ENCODE measurements at places on chromosomes 2 and 18.

DNA sequence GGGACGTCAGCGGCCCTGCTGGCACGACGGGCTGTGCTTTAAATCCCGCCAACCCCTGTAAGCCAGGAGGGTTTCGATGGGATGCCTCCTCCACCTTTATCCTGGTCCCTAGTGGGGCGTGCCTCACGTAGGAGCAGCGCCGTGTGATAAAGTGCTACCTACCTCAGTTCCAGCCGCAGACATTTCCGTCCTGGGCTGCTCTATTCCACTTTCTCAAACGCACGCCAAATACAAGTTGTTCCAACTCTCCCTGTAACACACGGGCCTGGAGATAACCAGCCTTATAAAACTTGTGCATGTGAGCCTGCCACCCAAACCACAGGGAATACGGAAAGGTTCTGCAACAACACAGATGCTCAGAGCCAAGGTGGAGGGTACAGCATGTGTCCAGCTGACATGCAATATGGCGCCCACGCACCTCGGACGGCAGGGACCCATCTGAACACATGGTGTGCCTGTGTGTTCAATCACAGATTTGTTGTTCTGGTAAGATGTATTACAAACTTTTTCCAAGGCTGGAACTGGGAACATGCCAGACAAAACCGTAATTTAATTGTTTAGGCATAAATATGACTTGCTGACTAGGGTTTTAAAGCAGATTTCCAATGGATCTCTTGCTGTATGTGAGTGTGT lies 47.7 kb downstream of the ZNF516 start:
- no peak for DNase-seq

DNA sequence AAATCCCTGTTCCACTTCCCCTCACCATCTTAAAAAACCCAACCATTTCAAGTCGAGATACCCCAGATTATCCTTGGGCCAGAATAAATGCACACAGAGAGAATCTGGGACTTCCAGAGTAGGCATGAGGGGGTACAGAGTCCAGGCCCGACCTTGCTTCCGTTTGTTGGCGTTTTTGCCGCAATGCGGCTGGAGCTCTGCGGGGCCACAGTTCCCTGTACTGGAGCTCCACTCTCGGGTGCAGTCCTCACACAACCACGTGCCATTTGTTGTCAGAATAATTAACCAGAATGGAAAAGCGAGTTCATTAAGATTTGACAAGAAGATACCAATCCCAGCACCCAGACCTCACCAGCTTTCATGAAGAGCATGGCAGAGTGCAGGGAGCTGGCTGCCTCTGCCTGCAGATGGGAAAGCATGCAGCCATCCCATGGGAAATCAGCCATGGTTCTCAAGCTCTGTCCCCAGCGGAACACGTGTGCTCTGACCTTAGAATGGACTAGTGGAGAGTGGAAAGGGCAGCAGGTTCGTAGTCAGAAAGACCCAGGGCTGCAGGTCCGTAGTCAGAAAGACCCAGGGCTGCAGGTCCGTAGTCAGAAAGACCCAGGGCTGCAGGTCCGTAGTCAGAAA lies 472.8 kb downstream of the EIPR1 start:
- DNase-seq, result no peak

DNA sequence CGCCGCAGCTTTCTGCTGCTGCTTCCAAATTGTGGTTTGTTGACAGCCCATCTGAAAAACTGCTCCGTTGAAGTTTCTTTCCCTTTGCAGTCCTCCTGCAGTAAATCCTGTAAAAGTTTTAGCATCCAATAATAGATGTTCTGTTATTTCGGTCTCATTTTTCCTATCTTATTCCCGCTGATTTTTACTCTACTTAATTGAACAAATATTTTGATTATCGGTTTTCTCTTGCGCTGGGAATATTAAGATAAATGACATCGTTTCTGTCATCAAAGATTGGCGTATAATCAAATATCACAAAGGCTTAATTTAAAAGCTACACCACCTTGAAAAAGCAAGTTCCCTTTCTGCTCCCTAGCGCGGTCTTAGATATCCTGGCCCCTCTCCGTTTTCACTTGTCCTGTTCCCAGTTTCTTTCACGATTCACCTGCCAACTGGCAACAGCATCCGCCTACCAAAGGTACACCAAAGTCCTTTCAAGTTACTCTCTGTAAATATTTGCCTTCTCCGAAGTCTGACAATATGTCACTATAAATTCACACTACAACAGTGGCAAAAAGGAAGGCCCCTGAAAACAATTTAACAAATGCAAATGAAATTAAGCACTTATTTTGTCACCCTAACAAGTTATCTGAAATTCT lies 1.0 kb upstream of the STRN start:
- DNase-seq, result no peak

DNA sequence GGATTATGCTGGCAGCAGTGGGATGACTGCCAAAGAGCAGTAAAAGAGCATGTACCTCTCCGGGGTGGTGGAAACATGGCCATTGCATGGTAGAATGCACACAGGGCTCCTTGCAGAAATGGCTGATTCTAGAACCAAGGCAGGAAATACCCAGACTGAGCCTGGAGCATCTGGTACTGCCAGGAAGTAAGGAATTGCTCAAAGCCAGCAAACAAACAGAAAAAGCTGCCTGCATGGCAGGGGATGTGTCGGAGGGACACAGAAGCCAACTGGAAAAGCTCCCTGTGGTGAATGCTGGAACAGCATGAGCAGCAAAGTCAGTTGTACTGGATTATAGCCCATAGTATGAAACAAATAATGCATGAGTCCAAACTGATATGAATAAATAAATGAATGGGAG lies 78.0 kb upstream of the NFATC1 start:
- DNase-seq, result no peak

- DNase-seq, result no peak
These were observed 48.0 kb downstream of the COA5 start for GRCh38 chr2:98560256-98560771.

DNA sequence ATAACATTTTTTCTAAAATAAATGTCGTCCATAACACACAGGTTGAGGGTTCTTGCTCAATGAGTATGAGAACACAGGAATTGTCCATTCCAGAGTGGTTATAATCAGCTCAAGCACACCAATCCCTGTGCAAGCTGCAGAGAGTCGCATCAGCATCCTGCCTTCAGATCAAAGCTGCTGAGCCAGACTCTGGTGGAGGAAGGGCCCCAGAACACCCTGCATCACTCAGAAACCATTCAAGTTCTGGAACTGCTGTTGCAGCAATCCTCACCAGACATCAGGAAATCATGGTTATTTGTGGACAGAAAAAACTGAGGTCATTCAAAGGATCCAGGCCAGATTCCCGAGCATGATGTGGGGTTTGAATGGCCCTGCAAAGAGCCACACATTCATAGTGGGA lies 44.5 kb downstream of the DNER start:
- DNase-seq, result no peak

DNA sequence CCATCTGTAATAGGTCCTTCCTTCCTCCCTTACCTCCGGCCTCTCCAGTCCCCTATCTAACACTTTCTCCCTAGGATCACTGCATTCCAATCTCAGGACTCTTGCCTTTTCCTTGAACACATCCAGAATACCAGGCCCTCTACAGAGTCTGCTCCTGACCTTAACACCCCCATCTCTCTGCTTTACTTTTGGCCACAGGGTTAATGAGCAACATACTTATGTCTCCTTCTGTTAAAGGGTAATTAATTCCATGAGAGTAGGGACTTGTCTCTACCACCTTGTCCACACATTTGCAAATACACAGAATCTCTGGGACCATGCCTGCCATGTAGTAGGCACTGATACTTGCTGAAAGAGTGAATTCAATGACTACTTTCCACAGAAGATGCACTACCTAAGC lies 94.9 kb downstream of the COBLL1 start:
- DNase-seq, result no peak

- DNase-seq, result no peak
These were observed 33.7 kb upstream of the OSBPL6 start for GRCh38 chr2:178160601-178161000.

- no peak for DNase-seq
These were observed 32.4 kb downstream of the SLC66A2 start for GRCh38 chr18:79919089-79919488.

- no peak for DNase-seq
These were observed 80.2 kb downstream of the USP40 start for GRCh38 chr2:233486357-233486756.

- no peak for DNase-seq
These were observed 7.1 kb downstream of the PKDCC start for GRCh38 chr2:42054714-42055430.

- no peak for DNase-seq
These were observed 511.6 kb upstream of the CELF4 start for GRCh38 chr18:38077229-38077628.

GRCh38 chr2:193965263-193965662 lies 1691.8 kb upstream of the SLC39A10 start:
- DNase-seq, result no peak

DNA sequence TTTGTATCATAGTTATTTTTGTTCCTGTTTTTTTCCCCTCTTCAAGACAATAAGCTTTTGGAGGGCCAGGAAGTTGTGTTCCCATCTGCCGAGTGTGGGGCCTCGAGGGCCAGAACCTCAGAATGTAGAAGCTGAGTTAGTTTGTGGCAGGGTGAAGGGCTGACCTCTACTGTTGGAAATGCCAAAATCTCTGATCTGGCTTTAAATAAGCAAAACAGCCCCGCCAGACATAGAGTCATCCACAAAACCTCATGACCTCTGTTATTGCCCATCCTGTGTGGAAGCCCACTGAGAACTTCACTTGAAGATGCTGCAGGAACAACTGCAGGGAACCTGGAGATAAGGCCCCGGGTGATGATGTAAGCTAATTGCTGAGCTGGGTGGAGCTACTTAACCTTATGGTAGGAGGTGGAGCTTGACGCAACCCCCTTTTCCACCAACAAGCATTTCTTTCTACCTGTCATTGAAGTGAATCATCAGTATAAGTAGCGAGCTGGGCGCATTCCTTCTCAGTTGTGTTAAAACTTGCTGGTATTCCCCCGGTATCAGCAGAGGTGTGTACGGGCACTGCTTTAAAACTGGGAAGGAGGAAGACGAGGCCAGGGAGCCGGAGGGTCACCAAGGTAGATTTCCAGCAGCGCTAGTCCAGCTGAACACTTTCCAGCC lies 177.2 kb downstream of the NEDD4L start:
- no peak for DNase-seq

DNA sequence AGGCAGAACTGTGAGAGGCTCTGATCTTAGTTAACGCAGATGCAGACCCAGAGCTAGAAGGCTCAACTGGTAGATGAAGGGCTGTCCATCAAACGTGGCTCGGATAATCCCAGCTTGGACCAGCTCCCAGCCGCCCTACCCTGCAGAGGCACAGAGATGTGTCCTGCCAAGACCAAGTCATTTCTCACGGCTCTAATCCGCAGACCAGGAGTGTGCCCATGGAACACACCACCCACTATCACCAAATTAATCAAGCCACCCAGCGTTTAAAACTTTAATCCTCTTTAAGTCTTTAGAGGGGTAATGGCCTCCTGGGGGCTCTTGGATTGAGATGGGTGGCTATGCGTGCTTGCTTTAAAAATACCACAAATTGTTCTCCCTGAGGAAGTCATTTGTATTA lies 17.5 kb downstream of the LYPD1 start:
- no peak for DNase-seq

GRCh38 chr2:190540048-190540447 lies 5.5 kb upstream of the NEMP2 start:
- DNase-seq, result no peak

DNA sequence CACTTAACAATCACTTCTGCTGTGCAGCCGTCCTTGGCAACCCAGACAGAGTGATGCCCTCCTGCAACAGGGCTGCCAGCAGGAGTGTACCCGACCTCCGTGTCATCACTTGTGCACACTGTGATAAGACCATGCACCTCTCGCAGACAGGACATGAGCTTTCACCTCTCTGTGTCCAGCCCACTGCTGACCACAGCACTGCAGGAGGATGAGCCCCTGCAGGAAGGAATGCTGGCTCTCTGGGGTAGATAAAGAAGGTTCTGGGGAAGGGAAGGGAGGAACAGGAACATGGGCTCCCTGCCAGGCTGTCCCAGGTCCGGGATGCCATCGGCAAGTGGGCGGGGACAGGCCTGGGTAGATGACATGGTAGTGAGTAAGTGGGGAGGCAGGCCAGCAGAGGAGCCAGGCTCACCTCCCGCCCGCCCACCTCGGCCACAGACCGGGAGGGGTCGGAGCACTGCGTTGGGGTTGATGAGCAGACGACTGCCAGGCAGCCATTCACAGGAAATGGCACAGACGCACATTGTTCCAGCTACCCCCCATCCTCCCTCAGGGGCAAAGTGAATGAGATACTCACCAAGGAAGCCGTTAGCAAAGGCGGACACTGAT lies 18.6 kb upstream of the COL6A3 start:
- no peak for DNase-seq

- DNase-seq, result no peak
These were observed 163.1 kb downstream of the TTC32 start for GRCh38 chr2:19738707-19739106.

DNA sequence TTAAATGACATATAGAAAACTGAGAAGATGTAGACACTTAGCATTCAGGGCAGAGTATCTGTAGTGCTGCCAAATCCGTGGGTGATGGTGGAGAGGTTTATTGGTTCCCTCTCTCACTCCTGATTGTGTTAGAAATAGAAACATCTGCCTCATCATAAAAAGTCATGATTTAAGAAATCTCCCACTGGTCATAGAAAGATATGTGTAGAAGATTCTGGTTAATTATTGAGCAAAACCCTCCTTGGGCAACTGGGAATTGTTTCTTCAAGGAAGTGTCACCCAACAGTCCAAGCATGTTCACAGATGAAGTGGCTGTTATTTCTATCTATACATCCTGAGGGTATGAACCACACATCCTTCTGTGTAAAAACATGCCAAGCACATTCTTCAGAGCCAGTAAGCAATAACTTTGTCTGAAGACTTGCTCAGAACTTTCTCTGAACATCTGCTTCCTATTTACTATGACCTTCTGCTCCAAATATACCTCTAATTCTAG lies 33.6 kb upstream of the CHRNA1 start:
- DNase-seq, result no peak

- no peak for DNase-seq
These were observed 505.9 kb downstream of the EIPR1 start for GRCh38 chr2:2871480-2872308.

DNA sequence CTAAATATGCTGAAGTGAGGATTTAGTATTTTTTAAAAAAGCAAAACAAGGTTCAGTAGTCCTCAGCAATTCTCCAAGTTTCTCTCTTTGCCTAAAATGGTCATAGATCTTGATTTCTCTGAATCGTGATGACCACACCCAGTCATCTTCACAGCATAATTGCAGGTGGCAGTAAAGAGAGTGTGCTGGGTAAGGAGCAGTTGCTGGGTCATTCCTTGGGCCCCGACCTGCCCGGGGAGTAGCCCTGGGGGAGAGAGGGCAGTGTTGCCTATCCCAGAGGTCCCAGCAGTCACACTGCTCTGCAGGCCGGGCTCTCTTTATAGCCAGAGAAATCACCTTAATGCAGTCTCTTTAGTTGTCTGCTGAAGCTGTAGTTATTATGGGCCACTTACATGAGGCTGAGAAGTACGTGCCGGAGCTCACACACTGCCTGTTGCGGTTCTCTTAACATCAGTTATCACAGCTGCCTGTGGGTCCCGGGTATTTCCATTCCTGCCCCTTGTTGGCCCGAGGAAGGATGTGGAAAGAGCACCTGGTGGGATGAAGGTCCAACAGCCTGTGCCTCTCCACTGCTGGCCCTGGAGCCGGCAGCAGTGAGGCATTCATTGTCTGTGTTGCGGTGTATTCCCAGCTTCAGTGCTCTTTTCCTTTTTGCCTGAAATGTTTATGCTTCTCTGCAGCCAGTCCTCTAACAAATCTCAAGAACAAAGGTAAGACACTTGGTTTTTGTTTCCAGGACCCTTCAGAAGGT lies 230.1 kb downstream of the ALPK2 start:
- no peak for DNase-seq

- no peak for DNase-seq
These were observed 140.1 kb downstream of the ACOXL start for GRCh38 chr2:110872521-110872920.

- peak; percentile 8 for DNase-seq
These were observed 124.8 kb downstream of the NUP35 start for GRCh38 chr2:183248866-183249567.

Data from NCI-H1048 (cell line).